Kidney capillary endothelial cell (primary cell): ENCODE measurements at places on chromosomes 5 and 9.

DNA sequence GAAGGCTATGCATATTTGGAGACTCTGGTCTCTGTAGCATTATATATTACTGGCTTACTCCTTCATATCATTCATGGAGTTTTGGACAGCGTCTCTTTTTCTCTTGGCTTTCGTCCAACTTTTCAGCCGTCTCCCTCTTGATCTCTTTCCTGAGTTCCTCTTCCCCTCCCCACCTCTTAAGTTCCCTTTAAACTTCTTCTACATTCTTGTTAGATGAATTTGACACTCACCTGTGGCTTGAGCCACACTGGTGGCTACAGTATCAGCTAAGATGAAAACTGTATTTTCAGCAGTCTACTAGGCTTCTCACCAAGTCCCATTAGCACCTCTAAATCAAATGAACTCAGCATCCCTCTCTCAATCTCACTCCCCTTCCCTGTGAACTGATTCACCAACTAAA, 128.1 kb downstream of the STARD4 start:
- no peak for DNase-seq

DNA sequence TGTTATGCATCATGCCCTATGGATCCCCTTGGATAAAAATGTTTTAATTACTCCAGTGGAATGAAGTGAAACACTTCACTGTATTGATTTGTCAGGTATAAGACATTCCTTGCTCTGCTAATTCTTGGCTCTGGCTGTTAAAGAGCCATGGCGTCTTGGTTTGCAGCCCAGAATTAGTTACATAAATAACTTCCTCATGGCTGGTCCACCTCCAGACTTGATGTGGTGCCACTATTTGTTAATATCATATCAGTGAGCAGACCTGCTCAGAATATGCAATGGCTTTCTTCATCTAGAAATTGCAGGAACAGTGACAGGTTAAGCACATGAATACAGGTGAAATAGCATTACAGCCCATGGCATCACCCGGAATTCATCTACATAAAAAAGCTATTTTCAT, 446.9 kb upstream of the GRIN3A start:
- DNase-seq: no peak

GRCh38 chr5:80463269-80463668, 24.6 kb upstream of the FAM151B start:
- DNase-seq: no peak

DNA sequence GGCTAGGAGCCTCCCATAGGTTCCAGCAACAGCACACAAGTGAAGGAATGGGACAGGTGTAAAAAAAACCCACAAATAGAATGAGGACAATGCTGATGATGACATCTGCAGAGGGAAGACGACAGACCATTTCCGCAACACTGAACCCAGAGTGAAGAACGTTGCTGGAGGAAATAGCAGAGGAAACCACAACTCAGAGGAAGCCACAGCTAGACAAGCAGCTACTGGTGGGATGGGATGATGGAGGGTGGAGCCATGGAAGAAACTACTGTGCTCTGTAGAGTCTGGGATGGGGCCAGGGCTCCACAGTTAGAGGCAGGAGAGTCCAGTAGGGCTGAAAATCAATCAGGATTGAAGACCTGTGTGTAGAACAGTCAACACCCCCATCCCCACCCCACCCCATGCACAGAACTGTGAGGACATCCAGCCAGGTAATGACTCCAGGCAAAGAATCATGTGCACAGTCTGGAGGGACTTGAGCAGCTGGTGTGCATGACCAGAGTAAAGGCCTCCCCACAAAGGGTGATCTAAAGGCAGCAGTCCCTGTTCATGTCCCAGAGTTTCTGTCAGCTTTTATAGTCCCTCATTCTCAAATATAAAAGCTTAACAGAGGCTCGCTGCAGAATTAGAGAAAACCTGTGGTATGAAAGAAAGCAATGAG, 65.2 kb upstream of the SPIN1 start:
- no peak for DNase-seq

DNA sequence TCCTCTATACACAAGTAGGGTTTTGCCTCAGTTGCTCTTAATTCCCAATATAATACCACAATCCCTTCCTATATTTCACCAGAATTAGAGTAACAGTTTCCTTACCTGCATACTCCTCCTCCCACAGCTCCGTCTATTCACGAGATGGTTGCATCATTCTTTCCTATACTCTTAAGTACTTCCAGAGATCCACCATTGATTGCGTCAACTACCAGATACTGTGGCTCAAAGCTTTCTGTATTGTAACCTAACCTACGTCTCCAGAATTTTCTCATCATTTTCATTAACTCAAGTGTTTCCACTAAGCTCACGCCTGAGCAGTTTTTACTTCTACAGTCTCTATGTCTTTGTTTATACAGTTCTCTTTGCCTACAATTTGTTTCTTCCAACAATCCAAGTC, 31.2 kb upstream of the MINAR2 start:
- no peak for DNase-seq

DNA sequence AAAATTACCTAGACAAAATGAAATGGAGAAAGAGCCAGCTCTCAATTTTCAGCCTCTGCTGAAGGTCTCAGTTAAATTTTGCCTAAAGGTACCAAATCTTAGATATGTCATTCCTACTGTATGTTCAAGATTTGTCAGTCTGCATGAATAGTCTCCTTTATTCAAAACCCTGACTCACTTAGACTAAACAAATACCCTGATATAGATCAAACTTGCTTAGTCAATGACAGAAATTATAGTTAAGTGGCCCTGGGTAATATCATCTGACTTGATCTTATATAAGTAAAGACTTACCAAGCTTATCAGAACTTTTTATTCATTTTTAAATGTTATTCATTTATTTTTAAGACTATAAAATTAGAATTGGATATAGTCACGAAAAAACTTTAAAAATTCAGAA, 12.2 kb downstream of the MEGF9 start:
- no peak for DNase-seq

DNA sequence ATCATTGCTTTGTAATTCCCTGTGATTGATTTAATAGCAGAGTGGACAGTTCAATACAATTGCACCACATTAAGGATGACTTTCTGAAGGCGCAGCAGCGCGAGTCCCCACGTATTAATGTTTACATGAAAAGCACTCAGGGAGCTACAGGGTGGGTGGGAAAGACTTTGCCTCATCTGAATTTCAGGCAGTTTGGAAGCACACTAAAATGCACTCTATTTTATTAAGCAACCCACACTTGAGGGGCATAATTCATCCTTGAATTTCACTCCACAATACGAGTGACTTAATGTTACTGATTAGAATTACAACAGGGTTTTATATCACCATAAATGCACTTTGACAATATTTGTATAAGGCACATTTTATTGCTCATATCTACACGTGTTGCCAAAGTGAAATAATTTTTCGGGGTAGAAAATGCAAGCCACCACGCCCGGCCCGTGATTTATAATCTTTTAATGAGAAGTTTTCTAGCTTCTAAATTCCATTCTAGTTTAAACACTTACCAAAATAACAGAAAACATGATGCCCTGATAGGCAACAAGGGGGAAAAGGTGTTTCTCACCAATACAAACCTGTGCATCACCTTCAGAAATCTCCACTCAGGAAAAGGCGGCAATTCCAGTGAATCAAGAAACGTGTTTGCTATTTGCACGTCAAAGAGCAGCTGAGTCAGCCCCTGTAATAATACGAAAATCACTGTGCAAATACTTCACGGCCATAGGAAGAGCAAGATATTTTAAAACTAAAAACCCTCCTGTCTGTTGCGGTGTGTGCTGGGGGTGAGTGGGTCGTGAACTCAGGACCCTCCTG, 40.5 kb downstream of the IRX4 start:
- DNase-seq: no peak

GRCh38 chr9:108376140-108376539, 479.6 kb downstream of the ACTL7B start:
- DNase-seq: no peak

- no peak for DNase-seq
Measured at GRCh38 chr9:129671065-129671464, 5.6 kb downstream of the PRRX2 start.

GRCh38 chr9:93379051-93379450, 72.4 kb upstream of the FAM120A start:
- no peak for DNase-seq
